A172 (cell line): ENCODE measurements at places on chromosomes 3 and 15. TPM values are rescaled to one million over a fixed set of nuclear protein-coding genes. Genes with fewer than 3 reads are reported as not detected.

GRCh38 chr3:38644662-38645053, 4.8 kb downstream of the SCN5A start:
- no peak for DNase-seq

- DNase-seq, result peak; percentile 45
Observed at GRCh38 chr3:169146179-169146665, 517.3 kb downstream of the MECOM start.

Gene SH3BP5
- total RNA-seq, result 85.4 and 90.2 TPM in 2 replicates

Gene LRCH3
- 23.0 and 23.8 TPM in 2 replicates for total RNA-seq

- DNase-seq, result peak; percentile 97
Observed at GRCh38 chr3:45199837-45200648, 26.0 kb downstream of the TMEM158 start.

GRCh38 chr3:191350396-191351090, 20.2 kb upstream of the UTS2B start:
- DNase-seq, result no peak

DNA sequence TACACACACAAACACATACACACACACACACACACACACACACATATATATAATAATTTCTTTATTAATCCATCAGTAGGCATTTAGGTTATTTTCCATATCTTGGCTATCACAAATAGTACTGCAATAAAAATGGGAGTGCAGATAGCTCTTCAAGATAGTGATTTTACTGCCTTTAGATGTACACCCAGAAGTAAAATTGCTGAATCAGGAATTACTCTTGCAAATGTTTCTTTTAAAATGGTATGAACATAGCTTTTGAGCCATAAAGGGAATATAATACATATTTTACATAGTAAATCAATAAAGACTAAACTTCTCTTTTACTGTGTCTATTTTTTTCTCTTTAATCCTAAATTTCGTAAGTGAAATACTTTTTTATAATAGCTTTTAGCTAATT, 1251.1 kb downstream of the ZPLD1 start:
- DNase-seq, result no peak

Gene IGSF10
- total RNA-seq, result 0.31 and 1.3 TPM in 2 replicates
